ENCODE measurements at places on chromosomes 11 and 22. TPM values are rescaled to one million over a fixed set of nuclear protein-coding genes. Genes with fewer than 3 reads are reported as not detected.

Gene CRACR2B
- 29.0 TPM for total RNA-seq

Gene RBFOX2
- 84.7 TPM for total RNA-seq

Gene CCDC82
- 17.4 TPM for total RNA-seq

Gene CENPM
- 37.2 TPM for total RNA-seq

Gene LARGE1
- 41.7 TPM for total RNA-seq

Gene SLC22A6
- total RNA-seq: not detected

Gene DCHS1
- total RNA-seq: 12.5 TPM

Gene CTSW
- total RNA-seq: not detected

DNA sequence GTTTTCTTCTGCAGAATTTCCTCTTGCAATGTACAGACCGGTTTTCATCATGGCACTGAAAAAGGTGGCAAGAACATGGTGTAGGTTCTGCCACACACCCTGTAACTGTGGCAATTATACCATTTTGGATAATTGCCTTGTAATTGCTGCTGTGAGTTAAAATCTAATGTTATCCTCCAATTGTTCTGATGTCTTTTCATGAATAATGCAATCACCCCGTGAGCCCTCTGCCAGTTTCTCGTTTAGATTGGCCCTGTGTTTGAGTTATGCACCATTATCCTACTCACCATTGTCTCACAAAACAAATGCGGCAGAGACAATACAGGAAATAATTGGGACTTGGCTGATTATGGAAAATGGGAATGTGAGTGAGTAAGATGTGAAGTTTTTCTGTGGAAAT, 61.8 kb upstream of the MTNR1B start:
- DNase-seq: no peak

GRCh38 chr11:8794677-8795103, 112.1 kb downstream of the RPL27A start:
- DNase-seq: peak; percentile 51

DNA sequence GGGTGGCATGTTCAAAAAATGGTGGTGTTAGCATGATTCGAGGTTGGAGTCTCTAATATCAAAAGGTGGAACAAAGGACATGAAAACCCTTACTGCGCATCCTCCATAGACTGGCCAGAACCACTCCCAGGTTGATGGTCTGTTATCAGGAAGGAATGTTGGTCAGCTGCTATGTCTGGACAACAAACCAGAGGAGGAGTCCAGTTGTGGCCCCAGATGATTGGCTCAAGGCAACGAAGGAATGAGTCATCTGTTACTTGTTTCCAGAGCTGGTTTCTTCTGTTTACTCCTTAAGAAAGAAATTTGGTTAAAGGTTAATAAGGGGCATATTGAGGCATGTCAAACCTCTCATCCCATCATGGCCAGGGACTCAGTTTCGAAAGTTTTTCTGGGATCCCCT, 56.8 kb upstream of the GRIA4 start:
- DNase-seq: no peak

DNA sequence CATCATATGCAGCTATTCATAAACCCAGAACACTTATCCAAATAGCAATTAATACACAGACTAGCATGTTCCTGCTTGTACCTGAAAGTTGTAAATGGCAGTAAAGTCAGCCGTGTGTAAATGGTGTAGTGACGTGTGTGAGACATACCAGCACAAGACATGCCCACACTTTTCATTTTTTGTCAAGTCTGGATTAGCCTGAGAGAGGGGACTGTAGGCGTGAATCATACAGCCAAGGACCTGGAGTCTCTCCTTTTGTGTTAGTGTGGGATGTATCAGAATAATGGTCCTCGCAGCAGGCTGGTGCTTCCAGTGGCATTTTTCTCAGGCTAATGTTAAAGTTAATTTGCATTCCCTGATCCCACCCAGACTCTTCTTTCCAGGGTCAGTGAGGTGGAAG, 116.8 kb upstream of the BMAL1 start:
- DNase-seq: no peak

GRCh38 chr11:28621753-28622152, 513.6 kb downstream of the METTL15 start:
- no peak for DNase-seq

DNA sequence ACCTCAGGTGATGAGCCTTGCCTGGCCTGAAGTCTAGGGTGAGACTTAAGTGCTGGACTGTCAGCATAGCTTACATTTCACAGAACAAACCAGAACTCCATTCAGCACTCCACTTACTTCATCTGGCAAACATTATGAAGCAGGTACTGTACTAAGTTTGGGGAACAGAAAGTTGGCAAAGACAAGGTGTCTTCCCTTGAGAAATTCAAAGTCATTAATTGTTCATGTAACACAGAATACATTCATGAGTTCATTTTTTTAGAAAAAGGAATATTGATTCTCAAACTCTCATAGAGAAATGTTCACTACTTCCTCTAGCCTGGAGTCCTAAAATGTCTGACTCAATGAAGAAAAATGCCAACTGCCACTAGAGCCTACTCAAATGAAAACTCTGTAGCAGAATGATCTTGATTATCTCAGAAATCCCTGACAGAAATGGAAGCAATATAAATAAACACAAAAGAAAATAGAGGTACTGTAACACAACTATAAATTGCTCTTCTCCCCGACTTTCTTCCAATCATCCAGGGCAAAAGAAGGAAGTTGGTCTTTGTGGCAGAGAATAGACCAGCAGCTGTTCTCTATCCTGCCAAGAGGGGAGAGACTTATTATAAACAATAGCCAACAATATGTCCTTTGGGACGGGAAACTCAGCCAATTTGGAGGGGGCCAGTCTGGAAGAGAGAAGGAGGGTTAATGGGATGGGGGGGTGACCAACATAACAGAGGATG, 129.2 kb upstream of the MTMR2 start:
- no peak for DNase-seq

DNA sequence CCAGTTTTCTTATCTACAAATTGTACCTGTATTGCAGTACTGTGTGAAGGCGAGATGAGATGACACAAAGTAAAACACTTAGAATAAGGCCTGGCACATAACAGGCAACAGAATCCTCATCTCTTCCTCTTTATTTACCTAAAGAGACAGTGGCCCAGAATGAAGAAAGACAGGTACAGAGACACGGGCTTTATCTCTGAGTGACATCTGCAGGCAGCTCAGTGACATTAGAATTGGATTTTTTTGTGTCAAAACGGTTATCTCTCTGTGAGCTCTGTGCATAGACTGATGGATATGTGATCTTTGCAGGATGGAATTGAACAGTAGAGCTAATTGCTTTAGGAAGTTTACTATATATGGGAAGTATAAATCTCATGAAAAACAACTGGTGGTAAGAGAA, 36.2 kb upstream of the TRPC6 start:
- DNase-seq: no peak

- DNase-seq: no peak
Observed at GRCh38 chr11:115145324-115145723, 358.9 kb downstream of the CADM1 start.

DNA sequence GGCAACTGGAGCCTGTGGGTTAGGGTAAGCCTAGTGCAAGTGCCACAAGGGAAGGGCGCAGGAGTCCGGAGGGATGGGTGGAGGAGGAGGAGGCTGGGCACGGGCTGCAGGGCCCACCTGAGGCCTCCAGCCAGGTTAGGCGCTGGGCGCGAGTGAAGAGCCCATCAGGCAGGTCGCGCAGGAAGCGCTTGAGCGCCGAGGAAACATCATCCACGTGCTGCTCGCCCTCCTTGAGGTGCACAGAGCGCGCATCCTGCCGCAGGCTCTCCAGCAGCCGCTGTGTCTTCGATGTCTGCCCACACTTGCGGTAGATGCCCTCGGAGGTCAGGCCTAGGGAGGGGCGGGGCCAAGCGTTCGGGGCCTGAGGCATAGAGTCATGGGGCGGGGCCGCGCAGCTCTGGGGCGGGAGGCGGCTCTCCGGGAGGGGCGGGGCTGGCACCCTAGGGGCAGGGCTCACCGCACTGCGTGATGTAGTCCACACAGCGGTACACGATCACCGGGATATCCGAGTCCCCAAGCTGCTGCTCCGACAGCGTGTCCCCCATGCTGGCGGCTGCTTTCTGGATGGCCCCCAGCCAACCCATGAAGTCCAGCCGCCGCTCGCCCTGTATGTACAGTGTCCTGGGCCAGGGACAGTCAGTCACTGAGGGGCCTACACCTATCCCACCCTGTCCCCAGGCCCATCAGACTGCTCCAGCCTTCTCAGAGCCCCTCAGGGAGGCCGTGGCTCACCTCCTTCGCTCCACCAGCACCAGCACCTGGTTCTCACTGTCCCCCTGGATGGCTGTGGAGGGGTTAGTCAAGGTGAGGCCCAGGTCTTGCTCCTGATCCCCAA, 22.9 kb upstream of the PDE2A start:
- DNase-seq: peak; percentile 88

GRCh38 chr11:75100314-75100713, 3.6 kb upstream of the OR2AT4 start:
- no peak for DNase-seq

GRCh38 chr22:46066691-46067090, 83.6 kb upstream of the PPARA start:
- DNase-seq: no peak

GRCh38 chr22:21719024-21719423, 16.6 kb downstream of the YPEL1 start:
- no peak for DNase-seq

- DNase-seq: peak; percentile 34
Observed at GRCh38 chr11:123055191-123055901, 6.6 kb downstream of the HSPA8 start.

- DNase-seq: no peak
Observed at GRCh38 chr11:63698976-63699733, 17.9 kb downstream of the RTN3 start.

GRCh38 chr22:16789860-16790493, 35.2 kb downstream of the XKR3 start:
- DNase-seq: no peak

- no peak for DNase-seq
Observed at GRCh38 chr11:11420899-11421285, 67.8 kb upstream of the CSNK2A3 start.

- DNase-seq: no peak
Observed at GRCh38 chr11:131906963-131907362, 536.5 kb downstream of the NTM start.

GRCh38 chr11:44305026-44305469, 4.9 kb downstream of the ALX4 start:
- no peak for DNase-seq

DNA sequence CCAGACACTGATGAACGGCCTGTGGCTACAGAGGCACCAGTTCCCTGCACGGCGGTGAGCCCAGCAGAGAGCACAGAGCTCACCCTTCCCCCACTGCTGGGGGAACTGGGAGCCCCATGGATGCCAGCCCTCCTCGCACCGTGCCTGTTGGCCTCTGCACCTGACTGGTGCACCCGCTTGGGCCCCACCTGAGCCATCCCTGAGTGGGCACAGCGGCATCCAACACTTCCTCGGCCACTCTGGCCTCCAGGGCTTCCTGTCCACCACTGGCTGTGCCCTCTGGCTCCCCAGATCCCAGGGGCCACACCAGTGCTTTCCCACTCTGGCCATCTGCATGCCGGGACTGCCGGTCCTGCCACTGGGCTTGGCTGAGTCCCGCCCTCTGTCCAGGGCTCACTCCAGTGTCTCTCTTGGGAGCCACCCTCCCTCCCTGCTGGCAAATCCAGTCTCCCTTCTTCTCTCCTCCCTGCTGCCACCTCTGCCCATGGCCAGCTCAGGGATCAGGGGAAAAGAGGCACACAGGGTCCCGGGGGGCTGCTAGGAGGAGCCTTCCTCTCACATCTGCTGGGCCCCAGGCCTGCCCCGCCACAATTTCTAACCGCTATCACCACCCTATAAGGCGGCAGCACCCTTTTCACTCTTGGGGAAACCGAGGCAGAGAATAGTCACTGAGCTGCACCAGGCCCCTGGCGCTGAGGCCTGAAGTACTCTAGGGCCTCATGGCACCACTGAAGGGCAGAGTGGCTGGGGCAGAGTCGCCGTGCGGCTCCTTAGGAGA, 33.0 kb downstream of the GNB1L start:
- DNase-seq: peak; percentile 24

DNA sequence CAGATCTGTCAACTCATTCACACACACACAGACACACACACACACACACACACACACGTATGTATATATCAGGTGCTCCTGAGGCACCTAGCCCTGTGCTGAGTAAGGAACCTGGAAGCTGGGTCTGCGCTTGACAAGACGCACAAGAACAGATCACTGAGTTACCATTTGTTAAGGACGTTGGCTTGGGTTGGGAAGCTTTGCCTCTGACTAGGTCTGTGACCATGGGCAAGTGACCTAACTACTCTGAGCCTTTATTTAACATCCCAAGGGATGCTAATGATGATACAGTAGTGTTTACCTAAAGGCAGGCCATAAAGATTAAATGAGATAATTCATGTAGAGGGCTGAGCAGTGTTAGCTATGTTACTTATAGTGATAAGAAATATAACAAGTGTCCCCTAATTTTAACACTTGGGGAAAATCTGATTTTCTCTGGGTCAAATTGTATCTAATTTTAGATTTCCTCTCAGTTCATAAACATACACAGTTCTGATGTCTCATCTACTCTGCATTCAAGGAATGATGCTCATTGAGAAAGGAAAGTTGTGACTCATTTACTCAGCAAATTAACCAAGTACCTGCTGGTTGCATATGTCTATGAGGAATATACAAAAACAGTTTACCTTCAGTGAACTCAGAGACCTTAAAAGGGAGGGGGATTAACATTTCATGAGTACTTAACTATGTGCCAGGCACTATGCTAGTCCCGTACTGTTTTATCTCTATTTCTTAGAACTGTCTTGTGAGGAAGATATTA, 13.6 kb downstream of the RNF185 start:
- DNase-seq: no peak

DNA sequence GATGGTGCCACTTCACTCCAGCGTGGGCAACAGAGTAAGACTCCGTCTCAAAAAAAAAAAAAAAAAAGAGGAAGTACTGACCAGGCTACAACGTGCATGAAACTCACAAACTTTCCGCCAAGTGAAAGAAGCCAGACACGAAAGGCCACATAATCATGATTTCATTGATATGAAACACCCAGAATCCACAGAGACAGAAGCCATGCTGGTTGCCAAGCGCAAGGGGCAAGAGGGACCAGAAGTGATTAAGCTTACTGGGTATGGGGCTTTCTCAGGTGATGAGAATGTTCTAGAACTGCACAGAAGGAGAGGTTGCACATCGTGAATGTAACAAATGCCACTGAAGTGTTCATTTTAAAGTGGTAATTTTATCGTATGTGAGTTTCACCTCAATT, 60.9 kb downstream of the CELSR1 start:
- DNase-seq: no peak
